GM12864 (cell line): ENCODE measurements at places on chromosomes 5 and 9.

DNA sequence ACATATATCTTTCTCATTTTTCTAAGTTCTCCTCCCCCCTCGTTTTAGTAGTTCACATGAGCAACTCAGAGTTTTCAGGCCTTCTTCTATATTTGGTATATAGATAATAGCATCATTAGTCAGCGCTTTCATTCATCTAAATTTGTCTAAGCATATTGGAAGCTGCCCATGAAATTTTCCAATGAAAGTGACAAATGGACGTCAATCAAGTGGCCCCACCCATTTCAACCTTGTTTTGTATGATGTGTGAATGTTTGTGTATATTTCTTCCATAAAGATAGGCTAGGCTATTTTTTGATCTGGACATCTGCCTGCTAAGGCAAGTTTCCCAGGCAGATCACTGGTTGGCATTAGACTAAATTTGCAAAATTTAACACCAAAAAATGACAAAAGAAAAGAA lies 104.0 kb upstream of the SSBP2 start:
- DNase-seq, result no peak

GRCh38 chr9:76572151-76572550 lies 113.2 kb downstream of the GCNT1 start:
- no peak for DNase-seq

- DNase-seq, result no peak
These were observed 3.6 kb upstream of the SLC1A3 start for GRCh38 chr5:36602704-36603321.

DNA sequence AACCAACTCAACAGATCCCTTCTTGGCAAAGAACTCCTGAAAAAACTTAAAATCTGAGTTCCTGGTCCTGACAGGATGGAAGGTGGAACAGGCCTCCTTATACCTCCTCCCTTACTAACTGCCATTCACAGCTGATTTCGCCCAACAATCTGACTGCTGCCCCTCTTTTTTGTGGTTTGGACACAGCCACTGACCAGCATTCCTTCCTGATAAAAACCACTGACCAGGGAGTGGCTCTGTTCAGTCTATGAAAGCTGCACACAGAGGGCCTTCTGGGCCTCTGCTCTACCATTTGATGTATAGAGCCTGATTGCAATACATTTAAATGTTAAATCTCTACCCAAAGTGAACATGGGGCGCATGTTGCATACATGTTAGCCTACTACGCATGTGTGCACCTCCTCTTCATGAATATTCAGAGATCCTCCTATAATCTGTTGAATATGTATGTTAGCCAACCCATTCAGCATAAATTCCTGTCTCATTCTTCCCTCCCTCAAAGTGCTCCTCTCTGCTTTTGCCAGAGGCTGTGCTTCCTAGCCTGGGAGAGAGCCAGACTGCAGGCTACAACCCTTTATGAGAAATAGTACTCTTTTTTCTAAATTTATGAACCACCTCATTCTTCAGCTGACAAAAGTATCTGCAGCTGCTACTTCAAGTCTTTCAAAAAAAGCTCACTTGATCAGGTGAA lies 93.7 kb upstream of the MRPS30 start:
- no peak for DNase-seq

DNA sequence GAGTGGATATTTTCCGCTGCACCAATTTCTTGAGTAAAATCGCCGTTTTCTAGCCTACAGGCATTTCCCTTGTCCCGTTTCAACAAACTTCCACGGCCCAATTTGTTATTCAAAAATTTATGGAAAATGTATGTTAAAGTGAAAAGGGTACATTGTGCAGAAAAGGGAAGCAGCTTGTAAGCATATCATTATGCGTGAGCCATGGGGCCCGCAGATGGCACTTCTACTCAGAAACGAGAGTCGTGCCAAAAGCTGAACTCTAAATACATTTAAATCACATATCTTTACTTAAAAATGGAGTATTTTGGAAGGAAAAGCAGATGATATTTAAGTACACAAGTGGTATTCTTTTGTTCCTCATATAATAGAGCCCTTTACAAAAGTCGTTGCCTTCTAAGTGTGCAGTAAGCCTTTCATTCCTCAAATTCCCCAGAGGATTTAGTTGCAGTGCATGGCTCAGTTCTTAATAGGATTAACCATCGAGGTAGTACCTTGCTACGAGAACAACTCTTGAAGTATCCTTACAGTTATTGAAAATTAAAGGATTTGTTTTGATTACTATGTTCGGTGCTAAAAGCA lies 1227.2 kb upstream of the WWC1 start:
- no peak for DNase-seq

DNA sequence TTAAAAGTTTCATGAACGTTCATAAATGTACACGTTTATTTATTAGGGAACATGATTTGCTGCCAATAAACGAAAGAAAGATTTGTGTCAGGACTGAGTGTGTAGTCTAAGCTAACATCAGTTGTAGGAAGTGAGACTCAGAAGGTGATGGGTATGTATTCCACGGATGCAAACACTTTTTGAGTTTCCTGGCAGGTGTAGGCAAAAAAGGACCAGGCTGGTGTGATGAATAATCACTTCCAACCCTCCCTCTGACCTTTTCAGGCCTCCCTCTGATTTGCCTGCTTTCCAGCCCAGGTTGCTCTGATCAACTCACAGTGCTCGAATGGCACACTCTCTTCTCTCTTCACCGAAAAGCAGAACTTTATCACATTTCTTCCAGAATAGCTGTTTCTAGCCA lies 51.8 kb downstream of the BASP1 start:
- DNase-seq, result peak; percentile 40

DNA sequence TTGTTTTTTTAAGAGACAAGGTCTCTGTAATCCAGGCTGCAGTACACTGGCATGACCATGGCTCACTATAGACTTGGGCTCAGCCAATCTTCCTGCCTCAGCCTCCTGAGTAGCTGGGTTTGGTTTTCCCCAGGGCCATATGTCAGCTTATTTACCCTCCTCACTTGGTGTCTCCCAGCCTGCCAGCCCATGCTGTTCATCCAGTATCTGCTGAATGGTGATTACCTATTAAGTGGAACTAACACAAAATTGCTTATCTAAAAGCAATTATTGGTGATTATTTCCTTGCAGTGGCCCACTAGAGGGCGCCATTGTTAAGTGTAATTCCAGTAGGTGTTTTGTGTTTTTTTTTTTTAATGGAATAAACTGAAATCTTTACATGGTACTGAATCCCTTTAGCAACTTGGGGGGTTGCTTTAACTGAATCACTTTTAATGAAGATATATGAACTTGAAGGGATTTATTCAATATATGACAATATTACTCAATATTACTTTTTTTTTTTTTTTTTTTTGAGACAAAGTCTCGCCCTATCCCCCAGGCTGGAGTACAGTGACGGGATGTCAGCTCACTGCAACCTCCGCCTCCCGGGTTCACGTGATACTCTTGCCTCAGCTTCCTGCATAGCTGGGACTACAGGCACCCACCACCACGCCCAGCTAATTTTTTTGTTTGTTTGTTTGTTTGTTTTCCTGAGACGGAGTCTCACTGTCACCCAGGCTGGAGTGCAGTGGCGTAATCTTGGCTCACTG lies 13.8 kb downstream of the EXOSC2 start:
- DNase-seq, result no peak

DNA sequence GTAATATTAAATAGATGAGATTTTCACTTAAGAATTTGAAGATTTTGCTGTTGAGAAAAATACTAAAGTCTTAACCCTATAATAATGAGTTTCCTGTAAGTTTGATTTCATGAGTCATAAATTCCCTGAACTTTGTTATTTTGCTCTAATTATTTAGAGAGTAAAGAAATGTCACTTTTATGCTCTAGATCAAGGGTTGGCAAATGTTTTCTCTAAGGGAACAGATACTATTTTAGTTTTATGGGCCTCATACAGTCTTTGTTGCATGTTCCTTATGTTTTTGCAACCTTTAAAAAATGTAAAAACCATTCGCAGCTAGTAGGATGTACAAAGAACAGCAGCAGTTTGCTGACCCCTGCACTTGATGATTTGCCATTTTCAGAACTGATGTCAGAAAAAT lies 480 bp upstream of the TXNDC8 start:
- no peak for DNase-seq

DNA sequence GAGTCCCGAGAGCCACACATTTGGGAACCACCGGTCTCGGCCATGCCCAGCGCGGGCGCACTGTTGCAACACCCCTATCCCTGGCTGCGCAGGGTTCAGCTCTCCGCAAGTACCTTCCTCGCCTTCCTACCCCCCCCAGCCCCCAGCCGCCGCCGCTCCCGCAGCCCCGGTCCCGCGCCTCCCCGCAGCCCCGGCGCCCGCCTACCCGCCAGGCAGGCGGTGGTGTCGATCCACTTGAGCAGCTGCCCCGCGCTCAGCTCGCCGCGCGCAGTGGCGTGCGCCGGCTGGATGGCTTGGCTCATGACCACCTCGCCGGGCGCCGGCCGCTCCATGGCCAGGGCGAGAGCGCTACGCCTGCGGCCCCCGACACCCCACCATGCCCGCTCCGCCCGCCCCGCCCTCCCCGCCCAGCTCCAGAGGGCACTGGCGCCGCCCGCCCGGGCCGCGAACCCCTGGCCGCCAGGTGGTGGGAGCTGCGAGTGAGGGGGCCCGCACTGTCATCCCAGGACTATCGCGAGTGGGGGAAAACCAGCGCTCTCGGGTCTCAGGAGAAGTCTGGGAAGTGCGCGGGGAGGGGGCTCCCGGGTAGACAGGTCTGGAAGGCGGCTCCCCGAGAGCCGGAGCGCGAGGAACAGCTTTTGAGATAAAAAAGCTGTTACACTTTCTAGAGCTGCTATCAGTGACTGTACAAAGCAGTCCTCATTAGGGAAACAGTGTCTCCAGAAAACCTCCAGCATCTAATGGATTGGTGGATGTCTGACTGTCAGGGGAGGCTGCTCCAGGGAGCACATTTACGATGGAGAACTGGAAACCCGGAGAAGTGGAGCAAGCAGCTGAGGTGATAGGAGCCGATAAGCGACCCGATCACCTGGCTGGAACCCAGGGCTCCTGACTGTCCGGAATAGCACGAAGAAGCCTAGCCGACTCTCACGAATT lies at the start of gene ACOT12:
TSS of gene ACOT12 (minus strand) at position 352 of the 936 bp plus-strand sequence. CDS start at position 332, 20 bp downstream.
- no peak for DNase-seq

- peak; percentile 39 for DNase-seq
These were observed 101.7 kb downstream of the GDNF start for GRCh38 chr5:37738057-37738691.

DNA sequence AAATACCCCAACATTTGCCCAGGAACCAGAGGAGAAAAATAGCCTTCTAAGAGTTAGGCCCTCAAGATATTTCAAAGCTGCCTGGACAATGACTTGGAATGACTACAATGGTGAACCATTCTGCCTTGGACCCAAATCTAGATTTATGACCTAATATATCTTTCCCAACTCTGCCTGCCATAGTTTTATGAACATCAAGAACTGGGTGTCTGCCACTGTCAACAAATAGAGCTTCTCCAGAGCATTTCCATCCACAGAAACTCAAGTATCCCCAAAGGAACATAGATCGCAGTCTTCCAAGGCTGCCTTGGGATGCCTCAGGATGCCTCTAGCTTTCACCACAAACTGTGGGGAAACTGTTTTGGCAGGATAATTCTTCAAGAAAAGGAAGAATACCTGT lies 48.2 kb upstream of the NFIB start:
- no peak for DNase-seq
